D341Med (cell line): ENCODE measurements at places on chromosomes 12 and 14.

DNA sequence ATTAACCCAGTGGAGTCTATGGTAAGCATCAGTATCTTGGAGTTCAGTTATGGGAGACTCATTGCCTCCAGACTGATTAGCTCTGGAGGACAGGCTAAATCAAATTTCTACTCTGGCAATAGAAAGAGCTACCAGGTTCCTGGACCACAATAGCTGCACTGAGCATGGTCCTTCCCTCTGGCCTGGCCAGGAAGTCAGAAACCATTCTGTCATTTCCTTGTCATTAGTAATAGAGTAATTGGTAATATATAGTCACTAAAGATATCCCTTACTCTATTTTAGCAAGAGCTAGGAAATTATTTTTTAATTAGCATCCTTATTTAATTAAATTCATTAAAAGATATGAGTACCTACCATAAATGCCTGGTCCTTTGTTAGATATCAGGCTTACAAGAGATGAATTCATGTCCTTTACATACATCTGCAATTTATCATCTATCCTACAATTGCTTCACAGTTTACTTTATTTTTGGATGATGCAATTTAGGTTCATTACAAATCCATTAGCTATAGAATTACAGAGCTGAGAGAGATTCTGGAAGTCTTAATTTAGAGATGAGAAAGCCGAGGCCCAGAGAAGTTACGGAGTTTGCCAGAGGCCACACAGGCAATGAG lies 23.7 kb upstream of the TDRD9 start:
- DNase-seq, result no peak

DNA sequence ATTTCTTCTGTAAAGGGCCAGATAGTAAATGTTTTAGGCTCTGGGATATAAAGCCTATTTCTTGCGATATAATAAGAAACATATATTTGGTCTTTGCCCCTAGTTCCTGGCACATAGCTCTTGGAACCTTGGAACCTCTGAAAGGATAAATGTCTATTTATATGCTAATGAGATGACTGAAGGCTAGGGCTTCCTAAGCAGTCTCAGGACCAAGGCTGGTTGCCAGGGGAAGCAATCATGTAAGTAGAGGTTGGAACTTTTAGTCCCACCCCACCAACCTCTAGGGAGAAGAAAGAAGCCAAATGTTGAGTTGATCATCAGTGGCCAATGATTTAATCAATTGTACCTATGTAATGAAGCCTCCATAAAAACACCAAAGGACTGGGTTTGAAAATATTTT lies 26.6 kb upstream of the NFYB start:
- DNase-seq, result no peak

- DNase-seq, result peak; percentile 41
Observed at GRCh38 chr12:123512838-123513665, 20.5 kb downstream of the RILPL1 start.

- no peak for DNase-seq
Observed at GRCh38 chr14:103099733-103100280, 5.3 kb downstream of the EXOC3L4 start.

GRCh38 chr14:101821528-101821927 lies 60.0 kb downstream of the PPP2R5C start:
- DNase-seq, result no peak

DNA sequence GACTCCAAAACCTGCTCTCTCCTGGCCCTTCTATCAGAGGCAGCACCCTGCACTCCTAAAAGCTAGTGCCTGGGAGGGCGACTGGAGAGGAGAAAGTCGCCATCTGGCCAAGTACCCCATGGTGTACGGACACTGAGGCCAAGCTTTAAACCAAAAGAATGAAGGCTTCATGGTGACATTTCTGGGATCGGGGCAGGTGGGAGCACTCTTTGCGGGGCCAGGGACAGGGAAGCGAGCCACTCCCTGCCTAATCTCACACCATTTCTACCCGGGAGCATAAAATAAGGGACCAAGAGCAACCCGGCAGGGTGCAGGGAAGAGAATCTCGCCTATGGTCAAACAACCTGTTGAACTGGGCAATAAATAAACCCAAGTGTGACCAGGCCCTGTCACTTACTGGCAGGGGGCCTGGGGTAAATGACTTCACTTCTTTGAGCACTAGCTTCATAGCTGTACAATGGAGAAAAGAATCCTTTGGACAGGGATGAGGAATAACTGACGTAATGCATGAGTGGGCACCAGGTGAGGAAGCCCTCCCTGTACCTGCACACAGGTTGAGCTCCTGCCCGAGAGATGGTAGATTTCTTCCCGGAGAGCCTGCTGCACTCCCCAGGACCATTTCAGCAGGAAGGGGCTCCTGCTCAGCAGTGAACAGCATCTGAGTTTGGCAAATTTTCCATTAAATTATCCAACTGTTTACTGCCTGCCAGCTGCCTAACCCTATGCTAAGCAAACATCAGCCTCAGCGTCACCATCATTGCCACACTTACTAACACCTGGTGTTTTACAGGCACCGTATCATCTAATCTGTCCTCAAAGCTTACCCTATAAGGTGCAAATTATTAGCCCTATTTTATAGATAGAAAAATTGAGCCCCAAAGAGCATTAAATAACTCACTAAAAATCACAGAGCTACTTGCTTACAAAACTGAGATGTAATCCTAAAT lies 2.0 kb downstream of the SERPINA1 start:
- no peak for DNase-seq
